ENCODE measurements at places on chromosomes 1 and 21. TPM values are rescaled to one million over a fixed set of nuclear protein-coding genes. Genes with fewer than 3 reads are reported as not detected.

GRCh38 chr1:47766832-47767740 is 230.1 kb downstream of the TRABD2B start:
- DNase-seq: no peak

- peak; percentile 92 for DNase-seq
Measured at GRCh38 chr1:47333578-47333921, at the start of gene CMPK1. TSS of gene CMPK1 (plus strand) at chr1:47333790. CDS start at chr1:47333946, 156 bp downstream.

The UBXN10 gene
- 12.6 TPM for total RNA-seq

GRCh38 chr1:87106144-87106543 is 191.7 kb downstream of the HS2ST1 start:
- DNase-seq: no peak

The S100A12 gene
- 1.3 TPM for total RNA-seq

The PPM1J gene
- 2.0 TPM for total RNA-seq

DNA sequence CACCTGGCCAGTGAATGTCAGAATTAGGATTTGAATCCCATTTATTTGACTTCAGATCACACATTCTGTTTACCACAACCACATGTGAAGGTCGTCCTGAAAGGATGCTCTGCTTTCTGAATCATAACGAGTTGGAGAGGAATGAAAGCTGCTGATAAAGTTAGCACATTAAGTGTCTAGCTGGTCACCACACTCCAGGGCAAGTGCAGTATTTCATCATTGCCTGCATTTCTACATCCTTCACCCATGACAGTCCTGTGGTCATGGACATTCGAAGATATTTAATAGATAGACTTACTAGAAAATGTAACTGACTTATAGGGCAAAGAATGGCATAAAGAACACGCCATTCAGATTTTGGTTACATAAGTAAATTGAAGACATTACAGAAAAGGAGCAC is 52.7 kb upstream of the ST6GALNAC3 start:
- no peak for DNase-seq

- peak; percentile 54 for DNase-seq
Measured at GRCh38 chr1:983798-984475, 2.0 kb upstream of the PERM1 start.

The S100A3 gene
- 8.4 TPM for total RNA-seq

DNA sequence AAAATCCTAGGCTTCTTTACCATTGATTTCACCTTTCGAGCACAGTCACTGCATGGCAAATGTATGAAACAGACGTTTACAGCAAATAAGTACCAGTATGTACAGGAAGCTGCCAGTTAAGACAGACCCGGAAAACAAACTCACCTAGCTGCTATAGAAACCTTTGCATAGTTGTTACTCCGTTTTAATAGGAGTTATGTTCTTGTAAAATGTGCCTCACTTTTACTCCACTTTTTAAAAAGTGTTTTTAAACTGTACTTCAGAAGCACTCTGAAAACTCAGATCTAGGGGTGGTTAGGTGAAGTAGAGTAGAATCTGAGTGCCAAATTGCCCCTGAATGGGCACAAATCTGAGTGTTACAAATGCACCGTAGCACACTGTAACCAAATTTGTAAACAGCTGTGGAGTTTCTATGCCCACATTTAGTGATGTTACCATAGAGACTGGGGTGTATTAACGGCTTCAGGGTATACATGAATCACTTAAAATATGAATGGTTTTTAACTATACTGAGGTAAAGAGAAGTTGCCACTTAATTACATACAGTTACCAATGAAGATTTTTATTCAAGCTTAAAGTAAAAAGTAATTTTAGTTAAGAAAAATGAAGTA is 30.7 kb downstream of the CNIH4 start:
- no peak for DNase-seq

GRCh38 chr1:212261361-212261929 is 23.8 kb upstream of the PPP2R5A start:
- DNase-seq: no peak

The ZRANB2 gene
- 78.8 TPM for total RNA-seq

DNA sequence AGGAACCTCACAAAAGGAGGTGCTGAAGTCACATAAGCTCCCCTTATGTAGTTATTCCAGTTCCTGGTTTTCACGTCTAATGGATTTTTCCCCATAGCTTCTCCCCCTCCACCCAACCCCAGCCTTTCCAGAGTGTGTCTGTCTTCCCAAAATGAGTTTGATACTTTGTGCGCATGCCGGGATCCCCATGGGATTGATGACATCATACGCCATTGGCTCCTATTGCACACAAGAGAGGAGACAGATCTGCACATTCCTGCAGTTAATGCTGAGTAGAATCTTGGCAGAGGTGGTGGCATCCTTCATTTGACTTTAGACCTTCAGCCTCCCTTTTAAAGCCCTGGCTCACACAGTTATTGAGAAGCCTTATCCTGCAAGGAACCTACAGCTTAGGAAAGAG is 71.4 kb downstream of the DDR2 start:
- no peak for DNase-seq

DNA sequence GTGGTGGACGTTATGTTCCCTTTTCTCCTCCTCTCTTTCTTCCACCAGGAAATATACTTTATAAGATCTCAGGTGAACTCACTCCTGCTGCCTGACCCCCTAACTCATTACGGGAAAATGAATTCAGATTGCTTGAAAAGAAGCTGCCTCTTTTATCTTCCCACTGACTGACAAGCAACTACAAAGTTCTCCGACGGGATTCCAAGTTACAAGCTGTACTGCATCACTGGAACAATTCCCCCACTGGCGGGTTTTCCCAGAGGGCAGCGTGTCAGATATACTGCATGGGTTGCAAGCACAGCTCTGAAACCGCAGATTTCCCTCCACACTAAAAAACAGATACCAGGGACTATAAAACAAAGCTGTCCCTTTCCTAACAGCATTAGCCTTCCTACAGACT is 390.6 kb downstream of the KCTD3 start:
- DNase-seq: peak; percentile 29

DNA sequence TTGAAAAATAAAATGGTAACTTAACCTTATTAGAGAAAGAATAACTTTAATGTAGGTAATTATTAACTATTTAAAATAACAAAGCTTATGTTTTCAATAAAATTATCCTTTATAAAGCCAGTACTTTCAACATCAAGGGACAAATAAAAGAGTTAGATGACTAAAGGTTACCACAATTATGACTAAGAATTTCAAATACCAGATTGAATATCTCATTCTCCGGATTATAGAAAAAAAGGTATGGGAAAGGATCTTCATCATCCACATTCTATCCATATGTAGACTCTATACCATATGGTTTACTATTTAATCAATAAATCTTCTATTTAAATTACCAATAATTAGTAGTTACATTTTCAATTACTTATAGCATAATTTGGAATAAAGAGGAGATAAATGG is 62.8 kb downstream of the TOR3A start:
- DNase-seq: no peak

DNA sequence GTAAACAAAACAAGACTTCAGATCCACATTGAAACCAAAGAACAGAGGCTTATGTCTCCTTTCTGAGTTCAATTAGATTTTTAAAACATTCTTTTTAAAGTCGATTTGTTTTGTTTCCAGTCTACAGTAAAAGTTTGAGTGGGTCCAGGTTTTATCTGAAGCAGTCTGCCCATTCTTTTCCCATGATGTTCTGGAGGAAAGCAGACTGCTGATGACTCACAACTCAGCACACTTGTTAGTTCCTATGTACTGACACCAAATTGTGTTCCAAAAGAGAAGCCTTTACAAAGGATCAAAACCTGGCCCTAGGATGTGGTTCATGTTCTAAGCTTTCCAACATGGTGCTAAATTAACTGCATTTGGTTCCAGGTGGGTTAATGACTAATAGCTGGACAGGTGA is 11.4 kb upstream of the CCN1 start:
- DNase-seq: no peak

DNA sequence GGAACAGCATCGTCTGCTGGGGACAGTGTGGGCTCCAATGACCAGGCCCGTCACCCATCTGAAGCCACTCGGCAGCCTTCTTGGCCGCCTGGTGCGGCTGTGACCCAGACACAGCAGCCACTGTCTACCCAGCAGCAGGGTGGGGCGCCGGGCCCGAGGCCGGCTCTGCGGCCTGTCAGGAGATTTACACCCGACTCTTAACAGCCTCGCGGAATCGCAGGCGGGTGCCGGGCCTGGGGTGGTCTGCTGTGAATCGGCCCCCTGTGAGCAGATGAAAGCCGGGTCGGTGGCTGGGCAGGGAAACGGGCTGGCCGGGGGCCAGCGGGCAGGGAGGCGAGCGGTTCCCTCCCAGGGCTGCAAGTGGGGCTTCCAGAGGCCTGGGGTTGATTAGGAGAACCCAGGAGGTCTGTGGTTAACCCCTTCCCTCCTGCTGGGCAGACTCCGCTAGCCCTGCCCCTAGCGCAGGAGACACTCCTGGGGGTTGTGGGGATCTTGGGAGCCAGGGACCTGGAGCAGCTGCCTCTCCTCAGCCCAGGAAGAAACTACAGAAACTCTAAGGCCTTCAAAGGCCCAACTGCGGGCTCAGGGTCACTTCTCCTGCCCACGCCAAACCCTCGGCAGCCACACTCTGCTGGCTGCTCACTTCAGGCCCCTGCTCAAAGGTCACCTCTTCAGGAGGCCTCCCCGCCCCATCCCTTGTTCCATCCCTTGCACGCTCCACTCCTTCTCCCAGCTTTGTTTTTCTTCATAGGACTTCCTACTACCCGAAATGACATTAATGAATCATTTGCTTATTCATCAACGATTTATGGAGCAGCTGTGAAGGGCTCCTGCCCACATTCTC is 15.6 kb downstream of the RUNX3 start:
- DNase-seq: peak; percentile 62

GRCh38 chr1:64867266-64867665 is 99.1 kb downstream of the JAK1 start:
- no peak for DNase-seq

The FCRL6 gene
- 1.4 TPM for total RNA-seq

The SARS1 gene
- total RNA-seq: 181 TPM

The RGS18 gene
- 6.2 TPM for total RNA-seq

The CELA2B gene
- not detected for total RNA-seq

GRCh38 chr1:156463874-156464273 is 36.7 kb downstream of the MEF2D start:
- DNase-seq: peak; percentile 12

The KCNK2 gene
- 1.4 TPM for total RNA-seq

The LHX8 gene
- total RNA-seq: not detected

The SUSD4 gene
- total RNA-seq: 14.0 TPM

GRCh38 chr1:158333405-158334155 is 2.2 kb upstream of the CD1B start:
- DNase-seq: no peak

DNA sequence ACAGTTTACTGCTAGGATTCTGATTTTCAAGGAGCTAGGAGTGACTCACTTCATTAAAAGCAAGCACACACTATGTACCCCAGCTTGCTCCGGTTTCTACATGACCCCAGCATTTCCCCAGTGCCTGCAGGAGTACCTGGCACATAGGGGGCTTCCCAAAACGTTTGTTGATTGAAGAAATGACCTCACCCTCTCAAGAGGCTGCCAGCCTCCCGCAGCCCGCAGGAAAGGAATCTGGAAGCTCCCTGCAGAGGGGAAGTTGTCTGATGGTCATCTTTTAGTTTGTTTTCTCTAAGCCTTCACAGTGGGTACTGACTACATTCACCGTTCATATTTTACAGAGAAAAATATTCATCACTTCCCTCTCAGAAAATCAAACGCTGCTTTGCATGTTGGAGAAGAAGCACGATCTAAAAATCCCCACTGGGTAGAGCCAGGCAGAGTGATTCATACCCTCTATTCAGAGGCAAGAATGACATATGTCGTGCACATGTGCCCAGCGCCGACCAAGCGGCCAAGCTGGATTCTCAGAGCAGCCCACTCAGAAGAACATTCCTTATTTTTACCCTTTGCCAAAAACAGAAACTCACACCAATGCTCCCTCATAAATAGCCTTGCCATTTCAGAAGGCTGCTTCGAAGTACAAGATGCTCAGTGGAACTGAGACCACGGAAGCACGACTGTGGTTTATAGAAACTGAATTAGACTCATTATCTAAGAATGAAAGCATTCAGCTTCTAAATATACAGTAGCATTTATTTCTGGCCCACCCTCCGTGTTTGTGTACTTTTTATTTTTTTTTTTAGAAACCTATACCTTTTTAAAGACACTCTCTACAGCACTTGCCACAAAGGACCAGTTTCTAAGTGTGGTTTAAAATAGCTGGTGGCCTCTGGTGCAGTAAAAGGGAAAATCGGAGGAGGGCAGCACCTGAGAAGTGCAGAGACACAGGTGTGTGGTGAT is 143.2 kb downstream of the MIS18A start:
- DNase-seq: no peak

The SLAMF8 gene
- total RNA-seq: 12.0 TPM

The LTN1 gene
- total RNA-seq: 25.0 TPM

Data from kidney (tissue), 22 donors.